ENCODE measurements at places on chromosomes 7 and 10.

DNA sequence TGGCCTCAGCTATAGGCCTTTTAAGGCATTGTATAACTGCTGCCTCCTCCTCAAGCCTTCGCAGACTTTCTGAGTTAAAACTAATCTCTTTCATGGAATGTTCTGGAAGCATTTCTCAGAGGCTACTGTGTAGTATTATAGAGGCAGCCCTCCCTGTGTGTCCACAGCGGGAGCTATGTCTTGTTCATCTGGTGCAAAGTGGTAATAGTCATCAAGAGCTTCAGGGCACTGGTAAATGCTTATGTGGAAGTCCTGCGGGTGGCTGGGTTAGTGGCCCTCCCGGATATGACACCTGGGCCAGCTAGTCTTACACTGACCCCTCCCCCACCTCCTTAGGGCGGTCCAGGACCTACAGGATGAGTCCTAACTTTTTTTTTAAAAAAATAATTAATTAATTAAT, 2.2 kb upstream of the ABHD11 start:
- DNase-seq, result no peak

DNA sequence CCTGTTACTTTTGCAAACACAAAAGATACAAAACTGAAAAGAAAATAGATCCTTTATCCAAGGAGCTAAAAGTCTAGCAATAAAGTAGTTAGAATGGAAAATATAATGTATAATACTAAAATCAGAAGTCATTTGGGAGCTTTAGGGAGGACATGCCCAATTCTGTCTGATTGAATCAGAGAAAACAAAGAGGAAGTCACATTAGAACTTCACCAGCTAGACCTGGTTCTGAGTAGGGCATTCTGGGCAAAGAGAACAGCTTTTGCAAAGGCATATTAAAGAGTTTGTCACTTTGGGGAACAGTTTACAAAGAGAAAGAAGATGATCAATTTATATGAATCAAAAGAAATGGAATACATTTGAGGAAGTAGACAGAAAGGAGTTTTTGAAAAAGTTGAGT, 107.0 kb upstream of the PRSS1 start:
- no peak for DNase-seq

DNA sequence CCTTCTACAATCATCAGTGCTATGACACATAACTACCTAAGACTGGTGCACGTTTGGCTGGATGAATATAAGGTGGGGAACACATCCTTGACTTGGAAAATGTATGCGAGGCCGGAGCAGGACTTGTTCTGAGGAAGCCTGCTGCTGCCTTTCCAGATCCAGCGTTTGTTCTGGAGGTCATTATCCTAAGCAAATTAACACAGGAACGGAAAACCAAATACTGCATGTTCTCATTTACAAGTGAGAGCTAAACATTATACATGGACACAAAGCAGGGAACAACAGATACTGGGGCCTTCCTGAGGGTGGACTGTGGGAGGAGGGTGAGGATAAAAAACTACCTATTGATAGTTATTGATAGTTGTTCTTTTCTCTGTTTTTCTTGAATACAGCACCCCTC, 10.8 kb upstream of the GALNT11 start:
- DNase-seq, result no peak

DNA sequence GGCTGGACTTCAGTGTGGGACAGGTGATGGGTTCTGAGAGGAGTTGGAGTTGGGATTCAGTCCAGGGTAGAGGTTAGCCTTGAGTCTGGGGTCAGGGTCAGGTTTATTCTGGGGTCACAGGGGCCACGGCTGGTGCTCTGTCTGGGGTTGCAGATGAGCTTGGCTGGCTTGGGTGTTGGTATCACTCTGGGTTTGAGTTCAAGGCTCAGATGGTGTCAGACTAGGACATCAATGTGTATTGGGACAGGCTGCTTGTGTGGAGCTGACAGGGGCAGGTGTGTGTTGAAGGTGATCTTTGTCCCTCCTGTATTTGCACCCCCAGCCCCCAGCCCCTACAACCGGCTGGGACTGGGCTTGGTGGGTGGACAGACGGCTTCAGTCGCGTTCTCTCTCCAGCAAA, 26.8 kb downstream of the TMEM270 start:
- DNase-seq, result no peak

GRCh38 chr7:17855202-17855601, 85.1 kb downstream of the SNX13 start:
- no peak for DNase-seq

DNA sequence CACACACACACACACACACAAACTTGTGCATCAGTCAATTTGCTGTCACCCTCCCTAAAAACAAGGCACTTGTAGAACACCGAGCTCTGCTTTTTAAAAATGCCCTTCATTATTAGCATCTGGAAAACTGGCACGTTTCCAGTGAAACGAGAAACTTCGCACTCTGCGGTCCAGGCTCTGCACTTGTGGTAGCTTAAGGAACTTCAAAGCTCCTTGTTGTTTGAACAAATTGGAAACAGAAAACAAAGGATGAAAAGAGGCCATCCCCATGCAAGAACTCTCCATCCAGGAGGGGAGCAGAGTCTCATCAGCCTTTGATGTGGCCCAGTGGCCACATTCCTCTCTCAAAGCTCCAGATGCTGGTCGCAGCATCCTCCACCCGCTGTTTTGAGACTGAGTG, 105.1 kb downstream of the C10orf90 start:
- DNase-seq, result no peak
